Osteoblast (primary cell): ENCODE measurements at places on chromosomes 5 and 9.

DNA sequence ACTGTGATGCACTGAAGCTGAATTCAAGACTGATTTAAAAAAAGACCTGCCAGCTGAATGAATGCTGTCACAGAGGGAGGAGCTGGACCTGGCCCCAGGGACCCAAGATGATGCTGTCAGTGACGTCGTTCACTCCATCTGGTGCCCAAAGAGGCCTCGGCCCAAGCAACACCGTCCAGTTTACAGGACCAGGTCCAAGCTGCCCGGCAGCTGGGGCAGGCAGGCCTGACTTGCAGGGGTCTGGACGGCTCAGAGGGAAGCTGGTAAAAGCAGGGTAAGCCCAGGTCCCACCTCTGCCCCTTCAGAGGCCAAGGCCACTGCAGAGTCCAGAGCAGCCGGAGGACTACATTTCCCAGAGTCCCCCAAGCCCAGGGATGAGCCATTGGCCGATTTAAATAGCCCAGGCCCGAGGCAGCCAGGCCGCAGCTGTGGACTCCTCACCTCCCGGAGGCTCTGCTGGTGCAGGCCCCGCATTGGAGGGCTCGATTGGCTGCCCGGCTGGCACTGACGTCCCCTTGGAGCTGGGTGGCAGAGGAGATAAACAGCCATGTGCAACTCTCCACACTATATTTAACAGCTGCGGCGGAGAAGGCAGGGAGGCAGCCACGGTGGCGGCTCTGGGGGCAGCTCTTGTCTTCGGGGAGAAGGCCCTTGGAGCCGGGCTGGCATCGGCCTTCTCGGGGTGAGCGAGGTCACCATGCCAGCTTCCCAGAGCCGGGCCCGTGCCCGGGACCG lies at the start of gene PLPP7:
TSS of gene PLPP7 (plus strand) at position 423 of the 735 bp plus-strand sequence. CDS start at position 698, 275 bp downstream.
- DNase-seq, result peak; percentile 99

DNA sequence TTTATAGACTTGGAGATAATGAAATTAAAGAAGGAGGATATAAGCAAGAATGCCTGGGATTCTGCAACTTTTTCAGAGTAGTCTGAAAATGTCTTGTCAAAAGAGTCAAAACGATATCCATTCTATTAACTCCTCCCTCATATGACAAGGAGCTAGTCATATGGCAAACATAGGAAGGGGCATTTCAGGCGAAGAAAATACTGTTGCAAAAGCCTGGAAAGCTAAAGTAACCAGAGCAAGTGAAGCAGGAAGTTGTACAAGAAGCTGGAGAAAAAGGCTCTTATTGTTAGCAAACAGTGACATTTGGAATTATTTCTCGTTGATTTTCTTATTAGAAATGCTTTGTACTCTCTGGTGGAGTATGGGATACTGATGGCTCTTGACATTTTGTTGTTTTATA lies 94.0 kb upstream of the PTPRD start:
- DNase-seq, result no peak

- no peak for DNase-seq
Measured at GRCh38 chr5:18563853-18564252, 929.6 kb downstream of the TAF11L14 start.

DNA sequence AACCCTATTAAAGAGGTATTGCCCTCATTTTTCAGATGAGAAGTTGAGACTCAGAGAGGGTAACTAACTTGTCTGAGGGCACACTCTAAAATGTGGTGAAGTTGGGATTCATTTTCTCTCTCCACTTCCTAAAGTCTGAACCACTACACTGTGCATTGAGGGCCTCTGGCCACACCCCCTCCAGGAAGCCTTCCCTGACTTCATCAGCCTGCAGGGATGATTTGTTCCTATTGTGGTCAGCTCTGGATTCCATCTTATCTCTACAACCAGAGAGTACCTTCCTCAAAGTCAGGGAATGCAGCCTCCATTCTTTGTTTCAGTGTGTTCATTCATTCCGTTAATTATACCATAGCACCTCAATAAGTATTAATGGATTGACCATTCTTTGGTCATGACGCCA lies 356.0 kb upstream of the PANK3 start:
- DNase-seq, result no peak

GRCh38 chr5:57650360-57651069 lies 167.9 kb upstream of the ACTBL2 start:
- no peak for DNase-seq

GRCh38 chr5:16707168-16707868 lies 90.5 kb upstream of the RETREG1 start:
- no peak for DNase-seq

- peak; percentile 47 for DNase-seq
Measured at GRCh38 chr5:69167493-69167855, 524 bp downstream of the CCNB1 start.

DNA sequence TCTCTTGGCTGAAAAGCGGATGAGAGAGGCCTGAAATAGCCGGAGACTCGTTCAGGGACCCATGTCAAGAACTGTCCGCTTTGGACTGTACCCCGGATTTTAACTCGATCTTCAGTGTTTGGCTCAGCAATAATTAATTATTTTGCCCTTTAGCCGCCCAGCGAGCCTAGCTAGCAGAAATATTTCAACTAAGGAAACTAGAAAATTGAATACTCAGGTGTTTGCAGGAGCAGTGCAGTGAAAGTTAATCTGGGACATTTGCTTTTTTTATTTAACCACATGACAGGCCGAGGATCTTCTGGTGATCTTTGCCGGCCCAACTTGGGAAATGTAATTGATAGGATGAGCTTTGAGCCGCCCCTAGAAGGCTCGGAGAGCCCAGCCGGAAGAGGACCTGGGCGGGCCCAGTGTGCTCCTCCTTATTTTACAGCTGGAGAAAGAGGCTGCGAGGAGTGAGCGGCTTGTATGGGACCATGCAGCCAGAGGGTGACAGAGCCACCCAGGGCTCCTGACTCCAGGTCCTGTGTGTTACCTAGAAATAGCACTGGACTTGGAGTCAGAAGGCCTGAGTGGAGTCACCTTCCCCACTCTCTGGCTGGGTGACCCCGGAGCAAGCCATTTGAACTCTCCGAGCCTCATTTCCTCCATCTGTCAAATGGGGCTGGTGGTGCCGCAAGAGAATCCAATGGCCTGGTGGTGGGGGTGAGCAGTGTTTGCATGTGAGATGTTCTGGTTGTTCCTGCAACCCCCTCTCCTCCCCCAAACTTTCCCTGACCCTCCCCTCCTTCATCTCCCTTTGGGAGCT lies 2.4 kb downstream of the PPARGC1B start:
- DNase-seq, result peak; percentile 77

DNA sequence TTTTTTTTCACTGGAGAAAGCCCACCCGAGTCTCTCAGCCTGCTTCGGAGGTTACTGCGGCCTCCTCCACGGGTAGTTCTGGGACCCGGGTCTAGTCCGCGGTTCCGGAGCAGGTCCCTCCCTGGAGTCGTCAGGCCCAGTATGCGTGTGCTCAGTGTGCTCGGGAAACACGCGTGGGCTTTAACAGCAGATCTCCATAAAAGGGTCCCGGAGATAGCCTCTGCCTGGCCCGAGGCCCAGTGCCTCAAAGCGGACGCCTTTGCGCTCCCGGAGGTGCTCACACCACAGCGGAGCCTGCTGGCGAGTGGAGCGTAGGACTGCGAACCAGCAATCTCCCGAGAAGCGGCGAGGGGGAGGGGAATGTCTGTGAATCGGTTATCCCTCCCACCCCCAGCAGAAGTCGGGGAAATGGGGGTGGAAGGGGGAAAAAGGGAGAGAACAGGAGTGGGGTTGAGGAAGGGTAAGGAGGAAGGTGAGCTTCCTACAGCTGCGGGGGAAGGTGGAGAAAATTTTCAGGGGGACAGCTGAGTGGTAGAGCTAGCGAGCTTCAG lies 28.7 kb downstream of the CDKN2A start:
- DNase-seq, result peak; percentile 97

DNA sequence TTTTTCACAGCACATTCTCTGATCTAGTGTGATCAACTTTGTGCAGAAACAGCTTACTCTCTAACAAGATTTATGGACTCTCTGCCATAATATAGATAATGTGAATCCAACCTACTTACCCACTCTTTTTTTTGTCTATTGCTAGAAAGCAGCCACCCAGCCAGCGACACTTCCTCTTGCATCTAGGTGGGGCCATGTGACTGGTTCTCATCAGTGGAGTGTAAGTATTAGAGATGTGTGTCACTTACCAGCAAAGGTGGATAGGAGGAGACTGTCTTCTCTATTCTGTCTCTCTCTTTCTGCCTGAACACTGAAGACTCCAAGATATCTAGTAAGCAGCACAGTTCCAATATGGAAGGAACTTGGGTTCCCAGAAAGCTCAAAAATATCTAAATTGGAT lies 174.8 kb downstream of the MCTP1 start:
- DNase-seq, result no peak

GRCh38 chr5:151151793-151152192 lies 5.8 kb downstream of the ANXA6 start:
- DNase-seq, result no peak

GRCh38 chr9:82024908-82025307 lies 36.3 kb downstream of the SPATA31D1 start:
- DNase-seq, result no peak

DNA sequence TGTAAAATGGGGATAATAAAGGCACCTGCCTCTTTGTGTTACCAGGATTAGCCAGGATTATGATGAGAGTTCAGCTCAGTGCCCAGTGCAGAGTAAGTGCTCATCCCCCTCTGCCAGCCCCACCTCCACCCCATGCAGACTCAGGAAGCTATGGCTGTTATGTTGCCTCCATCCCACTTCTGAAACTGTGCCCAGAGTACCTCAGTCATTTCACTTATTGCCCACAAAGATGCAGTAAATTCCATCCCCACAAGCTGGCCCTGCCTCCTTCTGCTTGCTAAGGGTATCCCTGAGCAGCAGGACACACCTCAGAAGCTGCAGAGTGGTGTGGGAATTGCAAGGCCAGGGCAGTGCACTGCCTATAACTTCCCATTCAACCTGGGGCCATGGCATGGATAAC lies 415.1 kb downstream of the SPOCK1 start:
- no peak for DNase-seq

DNA sequence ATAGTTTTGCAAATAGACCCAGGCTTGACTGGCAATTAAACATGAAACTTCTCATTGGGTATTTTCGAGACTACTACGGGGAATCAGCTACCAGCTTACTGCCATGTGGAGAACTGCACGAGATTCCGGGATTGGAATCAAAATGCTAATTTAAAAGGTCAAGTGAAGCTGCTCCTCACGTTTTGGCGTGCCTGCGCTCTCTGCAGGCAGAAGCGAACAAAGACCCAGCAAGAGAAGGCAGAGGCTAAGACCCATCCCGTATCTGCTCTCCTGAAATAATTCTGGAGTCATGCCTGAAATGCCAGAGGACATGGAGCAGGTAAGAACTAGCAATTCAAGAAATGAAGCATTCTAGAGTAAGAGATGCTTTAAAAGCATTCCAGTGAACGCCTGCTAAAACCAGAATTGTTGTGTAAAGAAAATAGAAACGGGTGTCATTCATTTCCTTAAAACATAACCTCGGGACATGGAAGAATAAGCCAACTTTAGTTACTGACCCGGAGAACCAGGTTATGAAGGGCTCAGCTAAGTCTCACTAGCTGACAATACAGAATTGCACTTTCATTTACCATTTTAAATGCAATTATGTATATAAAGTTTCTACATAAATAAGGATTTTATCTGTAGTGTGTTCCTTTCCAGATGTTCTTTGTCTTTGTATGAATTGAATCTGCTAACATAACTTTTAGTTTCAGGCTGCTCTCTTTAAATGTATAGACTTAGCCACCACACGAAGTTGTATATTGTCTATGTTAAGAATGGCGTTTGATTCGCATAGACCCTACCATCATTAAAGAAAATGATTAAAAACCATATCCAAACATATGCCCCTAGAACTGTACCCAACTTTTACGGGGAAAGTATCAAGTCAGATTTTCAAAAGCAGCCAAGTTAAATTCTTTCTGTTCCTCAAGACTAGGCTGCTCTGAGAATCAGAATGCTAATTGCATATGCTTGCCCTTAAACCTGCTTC lies 2.0 kb upstream of the MAT2B start:
- peak; percentile 73 for DNase-seq

DNA sequence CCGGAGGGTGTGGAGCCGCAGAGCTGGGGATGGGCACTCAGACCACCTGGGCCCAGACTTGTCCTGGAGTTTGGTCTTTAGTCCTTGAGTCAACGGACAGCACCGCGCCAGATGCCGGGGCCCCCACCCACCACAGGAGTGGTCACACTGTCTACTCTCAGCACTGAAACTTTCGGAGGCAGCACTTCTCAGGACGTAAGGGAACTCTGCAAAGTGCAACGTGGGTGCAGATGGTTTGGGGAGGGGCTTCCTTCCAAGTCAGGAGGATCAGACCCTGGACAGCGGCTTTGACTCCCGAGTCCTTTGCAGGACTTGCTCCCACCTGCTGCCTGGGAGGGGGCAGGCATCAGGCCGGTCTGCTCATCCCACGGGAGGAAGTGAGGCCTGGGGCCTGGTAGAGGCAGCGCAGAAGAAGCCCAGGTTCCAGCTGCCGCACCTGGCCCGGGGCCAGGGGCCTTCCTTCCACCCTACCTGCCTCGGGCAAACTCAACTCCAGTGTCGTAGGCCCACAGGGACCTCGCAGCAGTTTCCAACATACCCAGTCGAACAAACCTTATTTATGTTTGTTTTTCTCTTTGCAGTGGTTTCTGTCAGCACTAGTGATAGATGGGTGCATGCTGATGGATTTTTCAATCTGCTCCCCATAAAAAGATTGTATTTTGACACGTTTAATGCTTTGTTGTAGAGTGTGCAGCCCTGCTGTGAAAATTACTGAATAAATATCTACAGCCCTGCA lies 149.8 kb upstream of the PPP1R26 start:
- peak; percentile 22 for DNase-seq

GRCh38 chr5:121968910-121969607 lies 7.3 kb downstream of the SRFBP1 start:
- peak; percentile 82 for DNase-seq

DNA sequence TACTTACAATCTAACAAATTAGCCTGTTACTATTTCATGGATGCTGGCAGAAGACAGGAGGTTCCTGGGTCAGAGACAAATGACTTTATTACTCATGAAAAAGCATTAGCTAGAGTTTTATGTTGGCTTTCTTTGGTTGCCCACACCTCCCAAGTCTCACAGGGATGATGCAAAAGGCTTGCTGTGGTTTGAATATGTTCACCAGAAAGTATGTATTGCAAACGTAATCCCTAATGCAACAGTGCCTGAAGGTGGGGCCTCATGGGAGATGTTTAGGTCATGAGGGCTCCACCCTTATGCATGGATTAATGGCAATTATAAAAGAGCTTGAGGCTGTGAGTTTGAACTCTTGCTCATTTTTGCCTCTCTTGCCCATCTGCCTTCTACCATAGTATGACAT lies 28.5 kb downstream of the DPYSL3 start:
- DNase-seq, result peak; percentile 14

GRCh38 chr9:92605224-92605623 lies 64.7 kb downstream of the IPPK start:
- DNase-seq, result no peak

GRCh38 chr9:86185872-86186271 lies 73.6 kb downstream of the C9orf153 start:
- peak; percentile 58 for DNase-seq

DNA sequence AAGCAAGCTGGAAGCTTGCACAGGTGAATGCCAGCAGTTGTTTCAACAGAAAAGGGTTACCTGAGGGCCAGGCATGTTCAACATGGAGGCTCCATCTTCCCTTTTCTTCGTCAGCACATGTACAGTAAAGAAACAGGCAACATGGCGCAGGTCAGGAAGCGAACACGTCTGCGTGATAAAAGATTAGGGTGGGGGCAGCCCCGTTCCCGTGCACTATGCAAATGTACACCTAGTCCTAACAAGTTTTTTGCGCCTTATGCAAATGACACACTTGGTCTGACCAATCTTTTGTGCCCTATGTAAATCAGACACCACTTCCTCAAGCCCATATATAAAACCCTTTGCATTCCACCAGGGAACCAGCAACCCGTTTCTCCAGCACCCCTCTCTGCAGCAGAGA lies 452.1 kb upstream of the PTPRD start:
- no peak for DNase-seq
